ENCODE measurements at places on chromosomes 7 and 10.

DNA sequence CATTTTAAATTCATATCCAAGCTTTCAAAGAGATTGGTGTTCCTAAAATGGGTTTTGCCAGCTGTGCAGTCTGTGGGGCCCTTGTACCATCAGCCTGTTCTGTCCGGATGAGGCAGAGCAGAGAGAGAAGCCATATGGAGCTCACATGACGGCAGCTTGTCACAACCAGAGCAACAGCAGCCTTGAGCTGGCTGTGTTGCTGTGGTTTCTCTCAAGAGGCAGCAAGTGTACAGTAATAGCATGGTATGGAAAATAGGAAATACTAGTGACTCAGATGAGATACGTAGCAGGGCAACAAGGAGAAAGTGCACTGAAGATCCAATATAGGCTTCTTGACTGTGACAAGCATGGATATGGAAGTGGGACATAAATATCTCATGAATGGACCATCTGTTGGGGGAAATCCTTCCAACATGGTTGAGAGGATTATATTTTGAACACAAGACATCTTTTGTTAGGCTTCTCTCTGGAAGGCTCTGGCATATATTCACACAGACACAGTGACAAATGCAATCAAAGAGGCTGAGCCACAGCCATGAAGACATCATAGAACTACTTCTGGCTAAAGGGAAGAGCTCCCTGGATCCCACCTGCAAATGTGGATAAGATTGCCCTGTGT is 251.0 kb upstream of the TAC1 start:
- DNase-seq = no peak

DNA sequence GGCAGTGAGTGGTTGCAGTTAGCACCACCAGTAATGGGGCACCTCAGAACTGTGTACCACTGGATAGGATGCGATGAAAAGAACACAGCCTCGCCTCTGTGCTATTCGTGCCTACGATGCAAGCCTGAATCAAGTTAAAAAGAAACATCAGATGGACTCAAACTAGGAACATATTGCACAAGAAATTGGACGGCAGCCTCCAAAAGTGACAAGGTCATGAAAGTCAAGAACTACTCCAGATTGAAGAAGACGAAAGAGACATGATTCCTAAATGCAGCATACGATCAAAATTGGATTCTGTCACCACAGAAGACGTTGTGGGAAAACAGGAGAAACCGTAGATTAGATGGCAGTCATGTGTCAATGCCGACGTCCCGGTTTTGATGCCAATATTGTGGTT is 648.1 kb upstream of the FOXK1 start:
- no peak for DNase-seq

DNA sequence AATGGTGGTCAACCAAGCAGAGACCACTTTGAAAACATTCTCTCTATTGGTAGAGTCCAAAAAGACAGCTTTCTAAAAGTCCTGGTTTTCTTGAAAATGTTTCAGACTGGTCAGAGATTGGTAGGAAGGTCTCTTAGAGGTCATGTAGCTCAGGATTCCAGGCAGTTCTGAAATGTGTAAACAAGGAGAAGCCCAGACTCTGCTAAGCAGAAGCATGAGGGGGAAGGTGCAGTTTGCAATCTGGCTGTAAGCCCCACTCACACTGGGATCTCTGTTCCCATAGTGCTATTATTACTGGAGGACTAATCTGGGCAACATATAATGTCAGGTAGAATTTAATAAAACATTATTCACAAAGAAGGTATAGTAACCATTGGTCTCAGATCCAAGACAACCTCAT is 101.1 kb downstream of the MAGI2 start:
- DNase-seq = no peak

GRCh38 chr7:124073310-124073645 is 40.4 kb upstream of the TMEM229A start:
- DNase-seq = no peak

GRCh38 chr7:10977113-10977512 is 3.4 kb downstream of the PHF14 start:
- DNase-seq = no peak

Data from skeletal muscle cell (primary cell).